Stimulated activated CD4-positive, alpha-beta T cell treated with anti-CD3 and anti-CD28 coated beads, Interleukin-12 subunit alpha, Interleukin-12 subunit beta, amount 100 ng/mL, for 4 hours (primary cell): ENCODE measurements at places on chromosomes 12 and 14.

GRCh38 chr12:6961695-6962284 is 8.7 kb downstream of the PHB2 start:
- DNase-seq, result peak; percentile 60

DNA sequence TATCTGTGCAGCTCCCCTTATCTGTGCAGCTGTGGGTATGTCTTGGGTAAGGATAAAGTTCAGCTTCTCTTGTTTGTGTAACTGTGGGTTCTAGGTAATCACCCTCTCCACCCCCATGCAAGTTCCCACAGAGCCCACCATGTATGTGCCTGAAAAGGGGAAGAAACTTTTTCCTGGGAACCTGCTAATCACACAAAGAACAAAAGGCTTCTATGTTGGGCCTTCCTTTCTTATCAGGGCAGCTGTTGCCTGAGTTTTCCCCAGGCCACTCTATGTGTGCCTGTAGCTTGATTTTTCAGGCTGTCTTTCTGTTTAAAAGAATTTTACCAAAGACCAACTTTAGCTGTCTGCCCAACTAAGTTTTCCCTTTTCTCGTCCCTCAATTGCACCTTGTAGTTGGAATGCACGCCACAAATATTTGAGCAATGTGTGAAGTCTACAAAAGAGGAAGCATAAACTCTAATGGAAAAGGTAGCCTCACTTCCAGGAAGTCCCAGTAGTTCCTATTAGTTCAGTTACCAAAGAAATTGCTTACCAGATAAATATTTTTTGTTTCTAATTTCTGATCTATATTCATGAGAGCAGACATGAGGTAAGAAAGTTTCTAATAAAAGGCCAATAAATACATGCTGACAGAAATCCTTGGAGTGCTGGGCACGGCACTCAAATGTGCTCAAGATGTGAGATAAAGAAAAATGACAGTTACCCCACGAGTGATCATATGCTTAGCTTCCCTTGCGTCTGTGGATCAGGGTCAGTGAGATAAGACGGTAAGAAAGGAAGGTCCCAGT is 2.7 kb upstream of the GALC start:
- DNase-seq, result no peak

DNA sequence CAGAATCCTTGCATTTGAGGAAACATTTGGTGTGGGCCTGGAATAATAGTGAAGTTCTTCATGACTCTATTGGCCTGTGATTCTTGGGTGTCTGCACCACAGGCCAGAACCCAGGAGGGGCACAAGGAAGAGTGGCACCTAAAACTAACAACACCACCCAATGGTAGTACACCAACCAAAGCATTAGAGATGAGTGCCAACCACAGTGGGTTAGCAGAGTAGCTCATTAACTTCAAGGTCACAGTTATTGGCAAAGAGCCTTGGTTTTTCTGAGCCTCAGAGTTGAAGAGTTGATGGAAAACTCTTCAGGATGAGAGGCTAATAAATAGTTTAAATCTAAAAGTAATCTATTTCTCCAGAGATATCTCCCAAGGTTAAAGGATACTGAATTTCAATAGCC is 57.0 kb downstream of the HELB start:
- DNase-seq, result no peak

DNA sequence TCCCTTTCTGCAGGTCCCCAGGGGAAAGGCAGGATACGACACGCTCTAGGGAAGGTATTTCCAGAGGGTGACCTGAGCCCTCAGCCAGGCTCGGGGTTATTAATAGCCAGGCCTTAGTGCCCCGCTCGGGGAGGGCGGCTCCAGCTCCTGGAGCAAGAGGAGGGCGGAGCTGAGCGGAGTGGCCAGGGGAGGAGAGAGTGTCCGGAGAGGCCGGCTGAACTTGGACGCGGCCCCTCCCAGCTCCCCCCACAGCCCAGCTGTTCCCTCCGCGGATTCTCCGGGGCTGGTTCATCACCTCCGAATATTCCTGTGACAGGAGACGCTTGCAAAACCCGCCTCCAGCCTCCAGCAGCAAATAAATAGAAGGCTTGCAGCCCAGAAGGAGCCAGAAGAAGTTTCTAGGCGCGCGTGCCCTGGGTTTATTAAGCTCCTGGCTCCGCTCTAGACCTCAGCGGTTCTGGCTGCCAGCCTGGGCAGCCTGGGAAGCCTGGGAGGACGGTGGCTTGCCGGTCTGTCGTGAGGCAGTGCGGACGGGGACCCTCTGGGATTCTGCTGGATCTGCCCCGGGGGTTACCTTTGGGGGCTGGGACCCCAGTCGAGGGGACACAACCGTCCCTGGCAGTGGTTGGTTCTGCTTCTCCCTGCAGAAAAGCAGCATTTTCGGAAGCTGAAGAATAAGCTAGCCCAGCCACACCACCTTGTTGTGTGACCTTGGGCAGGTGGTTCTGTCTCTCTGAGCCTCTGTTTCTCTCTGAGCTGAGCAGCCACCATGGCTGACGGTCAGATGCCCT is at the start of gene HSPB8:
Gene HSPB8, plus strand, starts transcription at position 388 of the 791 bp plus-strand sequence. Its CDS starts 382 bp downstream, at position 770.
- DNase-seq, result no peak

- DNase-seq, result no peak
Measured at GRCh38 chr12:17369556-17369955, 720.4 kb downstream of the RERGL start.

DNA sequence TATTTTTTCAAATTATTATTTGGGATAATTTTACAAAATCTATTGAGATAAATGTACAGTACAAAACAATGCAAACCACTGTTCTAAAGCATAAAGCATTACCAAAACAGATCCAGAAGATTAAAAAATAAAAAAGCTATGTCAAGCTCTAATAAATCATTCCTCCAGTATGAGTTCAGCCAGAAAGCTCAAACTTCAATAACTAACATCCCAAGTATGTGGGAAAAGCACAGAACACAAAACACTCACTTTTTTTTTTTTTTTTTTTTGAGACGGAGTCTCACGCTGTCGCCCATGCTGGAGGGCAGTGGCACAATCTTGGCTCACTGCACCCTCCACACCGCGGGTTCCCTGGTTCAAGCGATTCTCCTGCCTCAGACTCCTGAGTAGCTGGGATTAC is 11.3 kb downstream of the SAV1 start:
- DNase-seq, result no peak
